ENCODE measurements at places on chromosomes 5 and 9.

DNA sequence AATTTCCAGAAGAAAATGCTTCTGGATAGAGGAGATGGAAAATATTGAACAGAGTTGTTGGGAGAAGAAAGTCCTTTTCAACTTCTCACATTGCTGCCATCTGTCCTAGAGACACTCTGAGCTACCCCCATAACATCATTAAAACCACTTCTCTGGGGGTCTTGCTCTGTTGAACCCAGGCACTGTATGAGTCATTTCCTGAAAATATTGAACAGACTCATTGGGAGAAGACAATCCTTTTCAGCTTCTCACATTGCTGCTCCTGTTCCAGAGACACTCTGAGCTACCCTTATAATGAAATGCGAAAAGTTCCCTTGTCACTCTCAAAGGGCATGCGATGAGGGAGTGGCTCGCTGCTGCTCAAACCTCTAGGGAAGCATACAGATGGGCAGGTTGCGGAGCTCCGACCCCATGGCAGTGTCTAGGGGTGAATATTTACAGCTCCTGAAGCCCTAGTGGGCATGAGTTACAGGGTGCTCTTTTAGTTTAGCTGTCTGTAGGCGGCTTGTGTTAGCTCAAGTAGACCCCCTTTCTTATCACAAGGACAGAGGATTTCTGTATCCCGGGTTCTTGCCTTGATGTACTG lies 90.7 kb downstream of the CDKN2A start:
- DNase-seq, result no peak

GRCh38 chr5:38845526-38846378 lies at the start of gene OSMR:
Gene OSMR (plus strand): TSS chr5:38846012. CDS start chr5:38869045, 23,033 bp downstream.
- no peak for DNase-seq

- no peak for DNase-seq
These were observed 29.5 kb downstream of the HK3 start for GRCh38 chr5:176869501-176870109.

- no peak for DNase-seq
These were observed 5.1 kb downstream of the NFIB start for GRCh38 chr9:14308853-14309145.

DNA sequence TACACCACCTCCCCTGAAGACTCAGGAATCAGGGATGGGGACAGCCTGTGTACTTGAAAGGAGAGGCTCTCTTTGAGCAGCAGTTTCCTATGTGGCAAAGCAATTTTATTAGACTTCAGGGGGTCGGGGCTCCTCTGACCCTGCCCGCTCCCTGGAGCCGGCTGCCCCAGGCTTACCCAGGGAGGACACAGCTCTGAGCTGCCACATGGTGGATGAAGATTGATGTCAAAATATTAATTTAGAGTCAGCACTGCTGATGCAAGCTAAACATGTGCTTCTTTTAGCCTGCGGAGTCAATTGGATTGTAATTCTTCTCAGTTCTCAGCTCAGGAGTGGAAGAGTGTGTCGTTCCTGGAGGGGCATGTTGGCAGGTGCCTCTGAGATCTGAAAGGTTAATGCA lies 606.1 kb downstream of the KIF4B start:
- DNase-seq, result no peak

DNA sequence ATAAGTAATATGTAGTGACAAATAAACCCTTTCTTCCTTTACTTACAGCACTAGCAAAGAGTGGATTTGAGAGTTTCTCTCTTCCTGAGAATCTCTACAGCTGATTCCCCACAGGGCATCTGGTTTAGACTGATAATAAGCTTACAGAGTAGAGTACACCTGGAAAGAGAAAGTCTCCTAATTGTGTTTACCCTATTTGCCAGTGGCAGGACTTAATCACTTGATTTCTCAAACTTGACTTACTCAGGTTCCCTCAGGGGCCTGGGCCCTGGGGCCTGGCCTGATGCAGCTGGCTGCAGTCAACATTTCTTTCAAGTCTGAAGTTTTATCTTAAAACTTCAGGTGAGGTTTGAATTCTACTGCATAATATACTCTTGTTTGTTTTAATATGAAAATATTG lies 38.0 kb upstream of the UBTD2 start:
- no peak for DNase-seq

- DNase-seq, result no peak
These were observed 61.7 kb downstream of the BAAT start for GRCh38 chr9:101323129-101323528.

- no peak for DNase-seq
These were observed 4.9 kb upstream of the OLFM1 start for GRCh38 chr9:135082536-135082935.

DNA sequence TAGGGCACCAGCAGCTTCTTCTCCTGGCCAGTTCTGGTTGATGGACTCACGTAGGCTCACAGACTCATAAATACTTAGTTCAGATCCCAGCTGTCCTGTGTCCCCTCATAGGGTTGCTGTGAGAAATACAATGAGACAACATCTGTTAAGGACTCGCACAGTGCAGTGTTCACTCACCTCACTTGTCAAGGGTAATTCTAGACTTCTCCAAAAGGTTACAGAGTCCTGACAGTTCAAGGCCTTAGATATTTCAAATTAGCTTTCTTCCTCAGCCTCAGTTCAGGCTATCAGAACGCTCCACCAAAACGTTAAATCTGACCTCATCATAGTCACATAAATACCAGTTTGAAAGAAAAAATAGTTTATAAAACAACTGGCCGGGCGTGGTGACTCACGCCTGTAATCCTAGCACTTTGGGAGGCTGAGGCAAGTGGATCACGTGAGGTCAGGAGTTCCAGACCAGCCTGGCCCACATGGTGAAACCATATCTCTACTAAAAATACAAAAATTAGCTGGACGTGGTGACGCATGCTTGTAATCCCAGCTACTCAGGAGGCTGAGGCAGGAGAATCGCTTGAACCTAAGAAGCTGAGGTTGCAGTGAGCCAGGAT lies 106.3 kb downstream of the UGCG start:
- DNase-seq, result no peak

DNA sequence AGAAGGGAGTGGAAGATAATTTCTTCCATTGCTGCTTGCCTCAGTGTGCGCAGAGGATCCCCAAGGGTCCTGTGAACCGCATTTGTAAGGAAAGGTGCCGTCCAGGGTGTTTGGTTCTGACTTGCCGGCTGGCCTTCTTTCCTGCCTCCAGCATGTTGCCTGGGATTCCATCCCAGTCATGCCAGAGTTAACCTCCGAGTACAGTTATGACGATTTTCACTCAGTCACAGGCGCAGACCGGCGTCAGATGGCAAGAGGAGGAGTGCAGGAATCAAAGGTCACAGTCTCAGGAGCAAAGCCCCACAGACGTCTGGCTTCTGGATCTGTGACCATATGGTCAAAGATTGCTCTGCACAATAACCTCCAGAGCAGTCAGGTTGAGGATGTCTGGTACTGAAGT lies 5.9 kb upstream of the GADD45G start:
- DNase-seq, result no peak

- no peak for DNase-seq
These were observed 60.8 kb downstream of the LMX1B start for GRCh38 chr9:126674365-126675146.

GRCh38 chr9:119853126-119853525 lies 483.9 kb upstream of the BRINP1 start:
- DNase-seq, result no peak

- peak; percentile 46 for DNase-seq
These were observed 24.5 kb downstream of the C9orf152 start for GRCh38 chr9:110183208-110184145.

DNA sequence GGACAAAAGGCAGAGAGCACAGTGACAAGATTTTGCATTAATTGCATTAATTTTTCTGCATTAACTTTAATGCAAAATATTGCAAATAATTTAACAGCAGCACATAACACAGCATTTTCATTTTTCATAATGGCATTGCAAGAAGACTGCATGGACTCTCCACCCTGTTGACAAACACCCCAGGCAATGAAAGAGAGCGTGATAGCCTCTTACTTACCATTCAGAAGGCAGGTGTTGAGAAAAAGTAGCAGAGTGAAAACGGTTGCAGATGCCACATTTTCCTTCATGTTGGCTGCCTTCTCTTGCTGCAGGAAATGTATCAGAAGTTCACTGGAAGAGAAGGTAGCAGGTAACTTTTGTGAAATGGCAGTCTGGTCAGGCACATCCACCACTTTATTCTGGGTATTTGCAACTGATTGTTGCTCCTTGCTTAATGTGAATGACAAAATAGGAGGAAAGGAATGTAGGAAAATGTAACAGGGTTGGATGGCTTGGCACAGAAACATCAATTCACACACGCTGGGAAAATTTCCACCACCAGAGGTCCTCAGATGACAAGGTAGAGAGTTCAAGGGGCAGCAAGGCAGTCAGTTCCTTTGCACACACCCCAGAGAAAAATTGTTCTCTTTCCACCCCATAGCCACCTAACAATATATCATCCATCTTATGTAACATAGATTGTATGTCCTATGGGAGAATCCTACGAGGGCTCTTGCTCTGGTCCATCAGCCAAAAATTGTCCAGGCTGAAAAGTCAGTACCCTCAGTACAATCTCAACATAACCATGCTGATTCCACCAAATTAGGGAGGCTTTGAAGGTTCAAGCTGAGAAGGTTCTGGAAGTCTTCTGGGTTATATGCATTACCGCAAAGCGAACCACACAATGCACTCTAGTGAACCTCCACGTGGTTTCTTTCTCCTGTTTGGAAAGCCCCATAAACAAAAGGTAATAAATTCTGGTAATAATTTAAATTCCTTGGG lies 41.9 kb upstream of the AGXT2 start:
- DNase-seq, result peak; percentile 18

DNA sequence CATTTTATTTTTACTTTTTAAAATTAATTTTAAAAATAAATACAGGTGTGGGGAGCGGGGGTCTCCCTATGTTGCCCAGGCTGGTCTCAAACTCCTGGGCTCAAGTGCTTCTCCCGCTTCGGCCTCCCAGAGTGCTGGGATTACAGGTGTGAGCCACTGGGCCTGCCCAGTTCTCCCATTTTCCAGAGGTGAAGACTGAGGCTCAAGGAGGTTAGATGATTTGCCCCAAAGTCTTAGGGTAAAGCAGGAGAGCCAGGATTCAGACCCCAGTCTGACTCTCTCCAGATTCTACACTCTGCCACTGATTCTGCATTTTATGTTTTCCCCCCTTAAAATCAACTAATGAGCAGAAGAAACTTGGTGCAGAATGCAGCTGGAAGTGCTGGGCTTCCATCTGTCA lies 36.9 kb downstream of the CFAP77 start:
- DNase-seq, result no peak

GRCh38 chr9:127269449-127269848 lies 4.9 kb downstream of the GARNL3 start:
- DNase-seq, result no peak

- no peak for DNase-seq
These were observed 860.1 kb upstream of the TYRP1 start for GRCh38 chr9:11833056-11833455.

- DNase-seq, result no peak
These were observed 701.7 kb downstream of the SEMA5A start for GRCh38 chr5:8844206-8844605.

DNA sequence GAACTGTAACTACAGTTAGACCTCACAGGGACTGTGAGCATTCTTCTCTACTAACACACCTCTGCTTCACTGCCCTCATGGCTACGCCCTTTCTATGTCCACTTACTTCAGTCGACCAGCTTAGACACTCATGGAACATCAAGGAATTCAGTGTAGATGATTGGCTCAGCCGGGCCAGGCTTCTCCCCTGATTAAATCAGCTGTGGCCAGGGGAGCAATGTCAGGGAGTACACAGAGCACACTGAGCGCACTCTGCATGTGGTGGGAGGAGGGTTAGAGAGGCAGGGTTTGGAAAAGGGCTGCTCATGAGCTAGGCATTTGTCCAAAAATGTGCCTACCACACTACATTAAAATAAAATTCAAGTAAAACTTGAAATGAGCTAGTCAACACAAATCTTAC lies 400.5 kb downstream of the ARRDC3 start:
- DNase-seq, result no peak

DNA sequence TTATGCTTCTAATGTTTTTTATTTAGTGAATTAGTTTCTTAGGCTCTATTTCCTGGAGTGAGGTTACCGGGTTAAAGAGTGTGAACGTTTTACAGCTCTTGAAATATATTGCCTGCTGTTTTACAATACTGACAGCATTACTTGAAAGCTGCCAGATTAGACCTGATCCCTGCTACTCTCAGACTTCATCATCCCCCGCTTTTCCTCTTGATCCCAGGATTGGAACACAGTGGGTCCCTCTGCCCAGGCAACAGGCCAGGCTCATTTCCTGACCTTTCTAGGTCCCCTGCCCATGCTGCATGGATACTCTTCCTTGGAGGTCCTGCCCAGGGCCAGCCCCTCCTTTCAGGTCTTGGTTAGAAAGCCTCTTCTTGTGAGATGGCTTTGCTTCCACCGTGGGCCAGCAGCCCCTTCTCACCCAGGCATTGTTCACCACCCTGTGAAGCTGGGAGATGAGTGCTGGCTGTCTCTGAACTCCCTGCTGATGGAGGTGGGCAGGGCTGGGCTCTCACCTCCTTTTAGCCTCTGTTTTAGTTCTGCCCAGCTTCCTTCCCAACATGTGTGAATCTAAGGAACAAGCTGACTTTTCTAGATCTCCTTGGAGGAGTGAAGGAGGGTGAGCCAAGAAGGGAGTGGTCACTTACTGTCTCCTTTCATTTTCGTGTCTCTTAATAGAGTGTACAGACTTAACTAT lies 15.5 kb upstream of the FAM120AOS start:
- no peak for DNase-seq

GRCh38 chr9:127523312-127523851 lies 72.1 kb downstream of the LRSAM1 start:
- DNase-seq, result no peak

GRCh38 chr9:131258698-131259431 lies 17.4 kb downstream of the FAM78A start:
- DNase-seq, result no peak

All from activated CD4-positive, alpha-beta T cell treated with anti-CD3 and anti-CD28 coated beads for 4 hours (primary cell).